CD4-positive, alpha-beta T cell (primary cell): ENCODE measurements at places on chromosomes 7 and 10.

- peak; percentile 41 for DNase-seq
These were observed 322.0 kb downstream of the FRMD4A start for GRCh38 chr10:14008740-14009080.

DNA sequence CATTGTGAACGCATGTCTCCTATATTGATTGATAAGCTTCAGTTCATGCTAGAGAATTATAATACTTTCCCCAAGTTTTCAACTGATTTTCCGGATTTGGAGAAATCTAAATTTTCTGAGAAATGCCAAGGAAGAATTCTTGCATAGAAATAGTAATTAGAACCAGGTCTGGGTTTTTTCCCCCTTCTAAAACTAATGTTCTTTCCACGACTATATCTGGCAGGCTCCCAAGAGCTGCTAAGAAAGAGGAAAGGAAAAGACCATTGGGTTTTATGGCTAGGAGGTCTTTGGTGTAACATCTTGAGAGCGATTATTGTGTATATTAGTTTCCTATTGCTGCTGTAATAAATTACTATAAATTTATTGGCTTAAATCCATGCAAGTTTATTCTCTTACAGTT is 71.8 kb upstream of the CACNB2 start:
- DNase-seq, result no peak

GRCh38 chr7:130887182-130887956 is 153.4 kb upstream of the KLF14 start:
- no peak for DNase-seq

- no peak for DNase-seq
These were observed 73.8 kb upstream of the PRLHR start for GRCh38 chr10:118669020-118669791.

GRCh38 chr7:2505401-2505800 is 14.2 kb upstream of the LFNG start:
- DNase-seq, result no peak

DNA sequence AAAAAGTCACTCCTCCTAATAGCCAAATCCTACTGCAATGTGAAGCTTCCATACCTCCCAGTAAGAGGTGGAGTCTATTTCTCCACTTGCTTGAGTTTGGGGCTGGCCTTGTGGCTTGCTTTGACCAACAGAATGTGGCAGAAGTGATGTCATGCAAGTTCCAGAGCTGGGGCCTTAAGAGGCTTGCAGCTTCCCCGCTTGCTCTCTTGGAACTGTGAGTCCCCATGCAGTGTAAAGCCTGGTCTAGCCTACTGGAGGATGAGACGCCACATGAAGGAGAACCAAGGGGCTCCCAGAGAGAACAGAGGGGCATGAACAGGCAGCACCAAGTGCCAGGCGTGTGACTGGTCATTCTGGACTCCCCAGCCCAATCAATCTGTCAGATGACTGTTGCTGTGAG is 58.6 kb upstream of the OPALIN start:
- no peak for DNase-seq

DNA sequence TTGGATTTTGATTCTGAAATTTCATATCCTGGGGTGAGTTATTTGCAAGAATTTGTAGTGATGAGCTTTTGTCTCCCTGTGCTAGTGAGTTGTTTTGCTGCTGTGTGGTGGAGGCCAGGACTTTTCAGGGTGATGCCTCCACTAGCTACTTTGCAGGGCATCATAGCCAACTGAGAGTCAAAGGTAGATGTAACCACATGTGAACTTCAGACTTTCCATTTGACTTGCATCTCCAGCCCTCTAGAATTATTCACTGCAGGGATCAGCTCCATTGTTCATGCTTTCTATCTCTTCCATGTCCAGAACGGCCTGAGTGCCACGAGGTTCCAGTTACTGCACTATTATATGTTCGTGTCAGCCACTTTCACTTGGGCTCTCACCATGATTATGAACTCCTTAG is 534.3 kb downstream of the GRM8 start:
- no peak for DNase-seq

- no peak for DNase-seq
These were observed 1.3 kb downstream of the RAPGEF5 start for GRCh38 chr7:22355620-22356009.

DNA sequence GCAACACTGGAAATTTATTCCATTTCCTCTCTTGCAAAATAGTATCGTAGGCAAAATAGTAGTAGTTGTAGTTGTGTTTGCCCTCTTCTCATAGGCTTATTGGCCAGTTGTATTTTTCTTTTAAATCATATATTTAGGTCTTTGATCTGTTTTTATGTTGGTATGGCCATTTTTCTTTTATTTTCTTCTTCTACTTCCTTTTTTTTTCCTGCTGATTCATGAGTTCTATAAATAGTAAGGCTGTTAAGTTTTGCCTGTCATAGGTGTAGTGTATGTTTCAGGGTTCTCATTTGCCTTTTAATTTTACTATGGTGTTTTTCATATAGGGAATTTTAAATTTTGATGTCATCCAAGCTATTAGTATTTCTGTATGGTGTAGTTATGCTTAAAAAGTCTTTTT is 25.4 kb upstream of the MRC1 start:
- no peak for DNase-seq

DNA sequence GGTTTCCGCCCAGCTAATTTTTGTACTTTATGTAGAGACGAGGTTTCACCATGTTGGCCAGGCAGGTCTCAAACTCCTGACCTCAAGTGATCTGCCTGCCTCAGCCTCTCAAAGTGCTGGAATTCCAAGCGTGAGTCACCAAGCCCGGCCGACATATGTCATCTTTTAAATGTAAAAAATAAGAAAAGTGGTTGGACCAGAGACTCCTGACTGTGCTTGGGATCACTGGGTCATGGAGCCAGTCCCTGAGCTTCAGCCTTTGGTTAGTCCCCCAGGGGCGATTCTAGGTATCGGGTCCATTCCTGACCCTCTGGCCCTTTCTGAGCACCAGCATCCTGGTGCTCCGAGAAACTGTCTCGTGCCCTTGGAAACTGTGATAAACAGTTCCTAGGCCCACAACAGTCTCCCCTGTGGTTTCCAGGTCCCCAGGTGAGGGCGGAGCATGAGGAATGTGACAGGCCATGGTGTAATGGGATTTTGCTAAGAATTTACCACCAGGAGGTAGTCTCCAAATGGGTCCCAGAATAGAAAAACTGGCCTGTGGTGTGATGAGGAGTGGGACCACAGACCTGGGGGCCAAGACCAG is 32.8 kb downstream of the UBTD1 start:
- DNase-seq, result no peak

- no peak for DNase-seq
These were observed 29.8 kb upstream of the PODXL start for GRCh38 chr7:131586259-131586658.

DNA sequence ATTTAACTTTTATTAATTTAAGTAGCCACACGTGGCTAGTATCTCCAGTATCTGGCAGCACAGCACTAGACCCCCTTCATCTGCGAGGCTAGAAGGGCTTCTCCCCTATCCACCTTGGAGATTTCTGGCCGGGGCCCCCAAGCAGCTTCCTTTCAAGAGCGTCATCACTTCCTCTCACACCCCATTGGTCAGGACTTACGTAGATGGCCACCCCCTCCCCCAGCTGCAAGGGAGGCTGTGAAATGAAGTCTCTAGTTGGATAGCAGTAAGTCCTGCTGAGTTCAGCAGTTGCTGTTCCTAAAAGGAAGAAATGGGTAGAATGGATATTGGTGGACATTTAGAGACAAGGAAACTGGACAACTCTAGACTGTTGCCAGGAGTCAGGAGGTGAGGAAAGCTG is 33.8 kb upstream of the COMTD1 start:
- DNase-seq, result no peak
